BJ (cell line): ENCODE measurements at places on chromosomes 4 and X. TPM values are rescaled to one million over a fixed set of nuclear protein-coding genes. Genes with fewer than 3 reads are reported as not detected.

DNA sequence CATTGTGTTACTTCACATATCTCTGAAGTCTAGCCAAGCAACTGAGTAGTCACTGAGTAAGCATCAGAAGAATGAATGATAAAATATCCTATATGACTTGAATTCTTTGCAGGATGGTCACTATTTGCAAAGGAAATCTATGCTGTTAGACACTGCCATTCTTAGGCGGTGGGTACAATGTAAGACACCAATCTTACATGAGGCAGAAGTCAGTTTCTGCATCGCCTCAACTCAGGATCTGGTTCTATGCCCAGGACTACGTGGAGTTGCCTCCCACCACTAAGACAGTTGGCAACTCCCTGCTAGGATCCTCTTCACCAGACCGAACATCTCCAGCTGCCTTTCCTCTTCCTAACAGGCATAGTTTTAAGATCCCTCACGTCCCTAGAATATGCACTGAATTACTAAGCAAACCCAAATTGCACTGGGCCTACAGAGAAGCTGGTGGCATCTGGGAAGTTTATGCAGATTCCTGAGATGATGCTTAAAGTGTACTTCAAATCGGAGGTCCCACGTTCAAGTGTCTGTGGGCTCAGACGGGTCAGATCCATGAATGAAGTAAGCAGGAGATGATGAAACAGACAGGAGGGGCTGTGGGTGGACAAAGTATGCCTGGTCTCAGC, 45.6 kb downstream of the SEL1L3 start:
- DNase-seq: no peak

DNA sequence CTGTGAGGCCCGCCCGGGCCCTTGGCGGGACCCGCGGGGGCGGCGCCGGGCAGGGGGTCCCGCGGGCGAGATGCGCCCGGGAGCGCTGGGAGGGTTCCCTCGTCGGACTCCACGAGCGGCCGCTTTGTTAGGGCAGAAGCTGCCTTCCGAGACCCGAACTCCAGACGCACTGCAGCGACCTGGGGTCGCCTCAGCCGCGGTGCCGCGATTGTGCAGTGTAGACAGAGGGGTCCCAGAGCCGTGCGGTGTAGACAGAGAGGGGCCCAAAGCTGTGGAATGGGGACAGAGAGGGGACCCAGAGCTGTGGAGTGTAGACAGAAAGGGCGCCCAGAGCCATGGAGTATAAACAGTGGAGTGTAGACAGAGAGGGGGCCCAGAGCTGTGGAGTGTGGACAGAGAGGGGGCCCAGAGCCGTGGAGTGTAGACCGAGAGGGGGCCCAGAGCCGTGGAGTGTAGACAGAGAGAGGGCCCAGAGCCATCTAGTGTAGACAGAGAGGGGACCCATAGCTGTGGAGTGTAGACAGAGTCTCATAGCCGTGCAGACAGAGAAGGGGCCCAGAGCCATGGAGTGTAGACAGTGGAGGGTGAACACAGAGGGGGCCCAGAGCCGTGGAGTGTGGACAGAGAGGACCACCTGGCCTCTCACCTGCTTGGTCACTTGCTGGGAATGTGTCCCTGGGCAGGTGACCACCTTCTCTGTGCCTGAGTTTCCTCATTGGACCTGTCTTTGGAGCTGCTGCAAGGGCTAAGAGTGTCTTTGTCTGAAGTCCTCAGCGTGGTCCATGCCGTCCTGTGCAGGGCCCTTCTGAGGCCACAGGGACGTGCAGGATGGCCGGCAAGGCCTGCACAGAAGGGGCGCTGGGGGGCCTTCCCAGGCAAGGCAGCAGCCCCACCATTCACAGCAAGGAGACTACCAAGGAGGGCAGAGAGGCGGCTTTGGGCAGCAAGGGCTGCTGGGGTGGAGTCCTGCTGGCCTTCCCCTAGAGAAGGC, 875 bp downstream of the RGS12 start:
- DNase-seq: no peak

KLHL4 gene
- not detected in 2 replicates for polyA plus RNA-seq

ZNF518B gene
- 8.7 and 17.9 TPM in 2 replicates for polyA plus RNA-seq

TMEM47 gene
- 56.9 and 97.9 TPM in 2 replicates for polyA plus RNA-seq
